T47D (cell line): ENCODE measurements at places on chromosomes 3 and 15.

GRCh38 chr3:24142127-24142526 lies 197.0 kb downstream of the NR1D2 start:
- DNase-seq: no peak

- no peak for DNase-seq
Observed at GRCh38 chr15:69955240-69955894, 142.3 kb downstream of the TLE3 start.

GRCh38 chr3:159816512-159816911 lies 172.1 kb upstream of the IL12A start:
- DNase-seq: no peak

DNA sequence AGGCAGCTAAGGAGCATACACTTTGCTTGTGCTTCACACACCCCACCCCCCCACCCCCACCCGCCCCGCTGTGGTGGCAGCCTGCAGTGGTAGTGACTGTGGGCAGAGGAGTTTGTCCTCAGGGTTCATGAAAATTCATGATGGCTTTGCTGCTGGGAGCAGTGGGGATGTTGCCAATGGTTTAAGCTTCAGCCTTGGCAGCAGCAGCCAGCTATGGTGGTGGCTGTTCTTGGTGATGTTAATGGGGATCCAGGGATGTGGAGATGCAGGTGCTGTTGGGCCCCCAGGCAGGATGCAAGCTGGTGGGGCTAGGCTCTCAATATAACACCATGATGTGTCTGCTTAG lies 55.8 kb downstream of the TNFAIP8L3 start:
- no peak for DNase-seq

- DNase-seq: no peak
Observed at GRCh38 chr3:81968658-81969057, 207.2 kb upstream of the GBE1 start.

- no peak for DNase-seq
Observed at GRCh38 chr3:39187372-39188155, 4.8 kb downstream of the XIRP1 start.

GRCh38 chr3:64493149-64493548 lies 194.7 kb downstream of the ADAMTS9 start:
- DNase-seq: no peak

DNA sequence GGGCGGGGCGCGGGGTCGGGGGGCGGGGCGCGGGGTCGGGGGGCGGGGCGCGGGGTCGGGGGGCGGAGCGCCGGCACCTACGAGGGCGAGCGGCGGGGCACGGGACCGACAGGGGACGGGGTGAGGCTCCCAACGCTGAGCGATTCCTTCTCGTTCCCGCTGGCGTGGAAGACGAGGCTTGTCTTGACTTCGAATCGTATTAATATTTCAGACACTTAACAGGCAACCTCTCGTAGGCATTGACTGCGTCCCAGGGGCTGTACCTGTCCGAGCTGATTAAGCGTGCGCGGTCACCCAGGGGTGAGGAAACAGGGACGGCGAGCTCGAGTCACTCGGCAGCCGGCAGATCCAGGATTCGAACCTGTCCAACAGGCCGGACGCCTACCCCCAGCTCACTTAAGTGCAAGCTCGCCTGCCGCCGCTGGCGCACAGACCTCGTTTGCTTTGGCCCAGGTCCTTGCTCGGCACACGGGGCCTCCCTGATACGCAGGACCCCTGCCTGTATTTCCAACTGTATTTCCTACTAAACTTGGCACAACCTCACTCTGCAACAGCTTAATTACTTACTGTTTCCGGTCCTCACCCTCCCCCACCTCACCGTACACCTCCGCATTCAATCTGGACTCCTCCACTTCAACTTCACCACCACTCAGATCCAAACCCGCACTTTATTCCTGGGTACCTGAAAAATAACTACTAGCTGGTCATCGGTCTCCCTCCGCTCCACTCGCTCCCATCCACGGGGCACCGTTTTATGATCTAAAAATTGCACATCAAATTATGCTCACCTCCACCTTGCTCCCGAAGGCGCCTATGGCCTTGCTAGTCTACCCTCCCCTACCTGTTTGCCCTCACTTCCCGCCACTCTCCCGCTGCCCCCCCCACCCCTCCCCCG lies 722 bp upstream of the ZXDC start:
- peak; percentile 91 for DNase-seq
